Spinal cord (tissue), 10 donors: ENCODE measurements at places on chromosomes 3 and 15. TPM values are rescaled to one million over a fixed set of nuclear protein-coding genes. Genes with fewer than 3 reads are reported as not detected.
A peak's percentile ranks its signal among the peaks of the same experiment; 100 is the strongest.

- no peak for DNase-seq
- H3K4me3 ChIP-seq, result no peak overlapping the region
- peaks cover 58% of the 10 kb centered on the region for H3K36me3 ChIP-seq
- no peak overlapping the region for H3K27ac ChIP-seq
- H3K4me1 ChIP-seq, result peaks cover 17% of the 10 kb centered on the region
Measured at GRCh38 chr3:14472471-14473351, 67.4 kb downstream of the GRIP2 start.

DNA sequence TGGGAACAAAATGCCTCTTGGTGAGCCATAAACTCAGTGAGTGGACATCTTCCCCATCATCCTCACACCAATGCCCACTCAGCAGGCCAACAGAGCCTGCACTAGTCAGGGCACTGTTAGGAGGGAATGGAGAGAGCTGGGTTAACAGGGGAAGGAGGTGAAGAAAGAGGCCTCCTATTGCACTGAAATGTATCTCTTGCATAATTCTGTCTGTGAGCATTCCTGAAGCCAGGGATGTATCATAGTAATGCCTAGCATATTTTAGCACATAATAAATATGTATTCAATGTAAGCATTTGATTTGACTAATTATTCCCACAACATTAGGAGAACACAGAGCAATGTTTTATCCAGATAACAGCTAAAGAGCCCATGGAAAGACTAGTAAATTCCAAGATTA is 81.2 kb downstream of the ANO10 start:
- no peak overlapping the region for H3K4me3 ChIP-seq
- DNase-seq, result no peak
- no peaks in the 10 kb centered on the region for H3K27me3 ChIP-seq
- H3K27ac ChIP-seq, result no peak overlapping the region
- H3K36me3 ChIP-seq, result no peaks in the 10 kb centered on the region

DNA sequence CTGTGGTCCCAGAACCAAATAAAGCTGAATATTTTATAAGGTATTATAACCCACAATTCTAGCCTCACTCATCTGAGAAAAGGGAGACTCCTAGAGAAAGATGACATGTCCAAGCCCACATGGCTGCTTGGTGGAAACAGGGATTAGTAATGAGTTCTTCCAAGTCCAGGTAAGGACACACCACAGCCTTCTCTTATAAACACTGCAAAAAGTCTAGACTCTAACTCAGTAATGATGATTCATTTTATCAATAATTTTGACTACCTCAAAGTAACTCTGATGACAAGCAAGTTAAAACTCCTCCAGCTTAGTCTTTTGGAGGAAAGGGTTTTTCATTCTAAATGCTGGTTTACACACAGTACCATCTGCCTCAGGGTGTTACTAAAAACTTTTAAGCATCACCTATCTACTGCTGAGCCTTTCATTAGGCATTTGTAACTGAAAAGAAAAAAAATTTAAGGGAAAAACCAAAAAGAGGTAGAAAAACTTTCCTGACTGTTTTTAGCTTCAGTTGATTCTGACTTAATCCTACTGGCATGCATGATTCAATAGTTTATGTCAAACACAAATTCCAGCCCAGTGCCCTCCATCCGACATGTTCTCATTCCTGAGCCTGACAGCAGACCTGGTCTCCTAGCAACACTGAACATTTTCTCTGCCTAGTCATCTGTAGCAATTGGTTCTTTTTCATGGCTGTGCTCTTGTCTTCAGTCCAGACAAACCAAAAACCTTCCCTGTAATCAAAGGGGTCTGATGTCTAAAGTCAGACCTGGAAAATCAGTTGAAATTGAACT is 43.9 kb downstream of the P3H2 start:
- no peaks in the 10 kb centered on the region for H3K27me3 ChIP-seq
- H3K4me1 ChIP-seq, result no peaks in the 10 kb centered on the region
- H3K4me3 ChIP-seq, result no peak overlapping the region
- DNase-seq, result peak; percentile 84
- peak overlapping the region; percentile 68 for H3K27ac ChIP-seq

DNA sequence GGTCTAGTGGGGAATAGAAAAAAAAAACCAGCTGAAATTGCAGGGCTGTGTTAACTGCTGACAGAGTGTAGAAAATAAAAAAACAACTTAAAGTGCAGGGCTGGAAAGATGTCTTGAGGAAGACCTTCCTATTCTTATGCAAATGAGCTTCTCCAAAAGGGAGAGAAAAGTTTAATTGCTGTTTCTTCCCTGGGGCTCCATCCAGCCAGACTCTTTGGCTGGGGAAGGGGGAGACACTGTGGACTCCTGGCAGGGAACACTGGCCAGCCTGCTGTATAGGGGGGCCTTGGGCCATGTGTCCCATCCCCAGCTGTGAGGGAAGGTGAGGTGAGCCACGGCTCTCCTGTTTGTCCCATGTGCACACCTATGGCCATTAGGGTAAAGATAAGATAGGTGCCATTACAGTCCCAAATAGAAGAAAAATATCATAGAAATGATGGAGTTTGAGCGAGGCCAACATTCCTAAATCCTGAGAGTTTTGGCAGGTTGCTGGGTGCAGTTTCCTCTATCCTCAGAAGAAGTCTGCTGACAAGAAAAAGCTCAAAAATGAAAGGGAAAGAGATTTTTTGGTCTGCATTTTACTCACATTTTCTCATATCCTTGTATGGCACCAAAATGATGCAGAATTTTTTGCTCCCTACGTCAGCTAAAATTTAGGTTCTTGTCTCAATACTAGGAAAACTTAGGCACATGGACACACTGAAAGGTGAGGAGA is 901.7 kb downstream of the PLOD2 start:
- no peak for DNase-seq
- H3K4me1 ChIP-seq, result no peaks in the 10 kb centered on the region
- no peaks in the 10 kb centered on the region for H3K36me3 ChIP-seq
- H3K4me3 ChIP-seq, result no peak overlapping the region
- H3K27me3 ChIP-seq, result no peaks in the 10 kb centered on the region

DNA sequence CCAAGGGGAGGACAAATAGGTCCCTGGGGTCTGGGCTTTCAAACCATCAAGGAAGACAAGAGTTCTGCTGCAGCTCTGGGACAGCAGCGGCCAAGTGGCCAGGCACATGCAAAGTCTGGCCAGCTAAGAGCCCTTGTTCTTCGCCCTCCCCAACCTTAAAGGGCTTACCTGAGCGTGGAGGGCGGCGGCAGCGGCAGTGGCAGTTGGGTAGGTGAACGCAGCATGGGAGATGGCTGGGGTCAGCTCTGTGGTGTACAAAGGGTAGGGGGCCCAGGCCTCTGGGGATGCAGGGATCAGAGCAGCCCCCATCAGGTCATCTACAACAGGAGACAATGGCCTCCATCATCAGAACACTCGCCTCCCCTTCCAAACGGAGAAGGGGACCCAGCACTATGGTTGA is 27.1 kb downstream of the RBPMS2 start:
- H3K27me3 ChIP-seq, result no peaks in the 10 kb centered on the region
- no peak for DNase-seq
- H3K4me3 ChIP-seq, result no peak overlapping the region
- peaks cover 12% of the 10 kb centered on the region for H3K36me3 ChIP-seq
- peaks cover 14% of the 10 kb centered on the region for H3K4me1 ChIP-seq
- H3K27ac ChIP-seq, result no peak overlapping the region

GRCh38 chr3:129603991-129604749 is 2.3 kb downstream of the PLXND1 start:
- peaks cover 78% of the 10 kb centered on the region for H3K4me1 ChIP-seq
- no peaks in the 10 kb centered on the region for H3K36me3 ChIP-seq
- peak overlapping the region; percentile 21 for H3K27ac ChIP-seq
- no peak for DNase-seq
- peak overlapping the region; percentile 37 for H3K4me3 ChIP-seq

EDEM1 gene
- 12.4 TPM for polyA plus RNA-seq

GRCh38 chr15:95208988-95209387 is 977.6 kb downstream of the MCTP2 start:
- no peak overlapping the region for H3K4me3 ChIP-seq
- no peaks in the 10 kb centered on the region for H3K27me3 ChIP-seq
- no peaks in the 10 kb centered on the region for H3K4me1 ChIP-seq

ARGFX gene
- not detected for polyA plus RNA-seq

GRCh38 chr3:105493305-105493892 is 126.7 kb downstream of the ALCAM start:
- no peaks in the 10 kb centered on the region for H3K27me3 ChIP-seq
- H3K36me3 ChIP-seq, result no peaks in the 10 kb centered on the region
- no peak overlapping the region for H3K4me3 ChIP-seq
- no peak overlapping the region for H3K27ac ChIP-seq
- DNase-seq, result no peak

DNA sequence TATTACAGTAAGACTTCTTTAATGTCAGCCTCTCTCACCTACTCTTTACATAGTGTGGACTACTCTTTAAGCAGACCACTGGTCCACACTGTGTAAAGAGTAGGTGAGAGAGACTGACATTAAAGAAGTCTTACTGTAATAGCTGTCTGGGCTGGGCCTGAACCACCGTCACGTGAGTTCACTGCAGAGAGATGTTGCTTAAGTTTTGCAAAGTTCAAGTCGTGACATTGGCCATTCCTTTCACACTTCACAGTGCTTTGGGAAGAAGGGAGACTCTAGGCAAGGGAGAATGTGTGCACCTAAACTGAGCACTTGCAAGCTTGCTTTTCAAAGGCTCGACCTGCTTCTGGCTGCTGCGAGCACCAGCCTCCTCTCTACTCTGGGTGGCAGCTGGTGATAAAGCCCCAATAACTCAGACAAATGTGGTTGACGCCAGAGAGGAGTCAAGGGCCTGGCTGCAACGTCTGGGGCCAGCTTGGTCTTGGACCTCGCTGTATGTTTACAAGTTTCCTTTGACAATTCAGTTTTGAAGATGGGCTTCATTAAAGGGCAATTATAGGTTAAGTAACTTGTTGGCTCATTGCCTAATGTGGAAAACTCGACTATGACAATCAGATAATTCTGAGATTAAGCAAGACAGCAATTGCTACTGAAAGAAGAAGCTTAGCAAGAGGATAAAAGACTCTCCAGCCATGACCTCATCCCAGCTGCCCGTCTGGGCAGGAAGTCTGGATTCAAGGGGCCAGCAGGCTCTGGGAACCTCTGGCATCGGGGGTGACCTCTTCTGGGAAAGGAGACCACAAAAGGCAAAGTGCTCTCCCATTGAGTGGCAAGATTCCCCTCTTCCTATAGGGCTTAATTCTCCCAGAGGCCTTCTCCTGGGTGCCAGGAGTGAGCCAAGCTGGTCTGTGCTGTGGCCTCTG is 242.1 kb upstream of the TLE3 start:
- no peak overlapping the region for H3K4me3 ChIP-seq
- no peaks in the 10 kb centered on the region for H3K36me3 ChIP-seq
- peaks cover 3% of the 10 kb centered on the region for H3K27me3 ChIP-seq
- no peak overlapping the region for H3K27ac ChIP-seq

BFSP2 gene
- polyA plus RNA-seq, result not detected

DNA sequence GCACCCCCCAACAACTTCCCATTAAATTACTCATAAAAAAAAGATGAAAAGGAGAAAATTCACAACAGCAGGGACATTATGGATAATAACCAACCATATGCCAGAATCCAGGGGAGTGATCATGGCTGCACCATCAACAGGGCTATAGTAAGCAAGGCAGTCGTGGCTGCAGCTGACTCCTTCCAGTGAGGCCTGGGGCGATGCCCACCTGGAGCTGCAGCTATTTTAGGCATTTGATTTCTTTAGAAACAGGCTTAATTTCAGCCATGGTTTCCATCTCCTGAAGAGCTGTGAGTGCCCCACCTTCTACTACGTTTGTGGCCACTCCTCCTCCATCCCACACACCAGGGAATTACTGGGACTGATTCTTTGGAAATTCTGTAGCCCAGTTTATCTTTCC is 84.0 kb downstream of the MINAR1 start:
- DNase-seq, result no peak
- no peaks in the 10 kb centered on the region for H3K36me3 ChIP-seq
- no peak overlapping the region for H3K4me3 ChIP-seq
- no peaks in the 10 kb centered on the region for H3K27me3 ChIP-seq

- DNase-seq, result no peak
- H3K4me3 ChIP-seq, result no peak overlapping the region
- H3K36me3 ChIP-seq, result no peaks in the 10 kb centered on the region
- peaks cover 3% of the 10 kb centered on the region for H3K4me1 ChIP-seq
- no peaks in the 10 kb centered on the region for H3K27me3 ChIP-seq
Measured at GRCh38 chr3:194577986-194578905, 55.0 kb downstream of the TMEM44 start.

DNA sequence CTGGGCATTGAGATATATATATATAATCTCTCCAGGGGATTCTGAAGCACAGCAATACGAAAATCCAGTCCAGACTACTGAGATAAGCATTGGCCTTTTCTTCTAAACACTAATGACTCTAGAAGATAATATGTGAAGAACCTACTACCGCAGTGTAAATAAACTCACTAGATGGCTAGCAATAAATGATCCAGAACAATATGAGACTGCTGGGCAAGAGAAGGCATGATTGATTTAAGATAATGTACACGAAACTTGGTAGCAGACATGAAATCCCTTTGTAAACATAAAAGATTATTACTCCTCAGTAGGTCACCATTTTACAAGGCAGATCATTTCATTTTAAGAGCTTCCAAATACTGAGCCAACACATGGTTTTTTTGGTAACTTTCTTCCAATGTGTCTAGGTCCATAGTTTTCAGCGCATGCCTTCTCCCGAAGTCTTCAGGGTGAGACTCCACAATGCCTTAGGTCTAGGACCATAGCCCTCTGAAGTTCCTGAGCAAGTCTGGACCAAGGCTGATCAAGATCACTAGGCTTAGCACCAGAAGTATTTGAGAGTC is 193.2 kb downstream of the LRRN1 start:
- H3K36me3 ChIP-seq, result no peaks in the 10 kb centered on the region
- no peak for DNase-seq
- no peaks in the 10 kb centered on the region for H3K27me3 ChIP-seq
- H3K4me3 ChIP-seq, result no peak overlapping the region
- H3K4me1 ChIP-seq, result no peaks in the 10 kb centered on the region

GRCh38 chr3:72318504-72319193 is 529.6 kb downstream of the SHQ1 start:
- H3K36me3 ChIP-seq, result no peaks in the 10 kb centered on the region
- H3K4me1 ChIP-seq, result peaks cover 5% of the 10 kb centered on the region
- no peak for DNase-seq
- no peak overlapping the region for H3K27ac ChIP-seq

DNA sequence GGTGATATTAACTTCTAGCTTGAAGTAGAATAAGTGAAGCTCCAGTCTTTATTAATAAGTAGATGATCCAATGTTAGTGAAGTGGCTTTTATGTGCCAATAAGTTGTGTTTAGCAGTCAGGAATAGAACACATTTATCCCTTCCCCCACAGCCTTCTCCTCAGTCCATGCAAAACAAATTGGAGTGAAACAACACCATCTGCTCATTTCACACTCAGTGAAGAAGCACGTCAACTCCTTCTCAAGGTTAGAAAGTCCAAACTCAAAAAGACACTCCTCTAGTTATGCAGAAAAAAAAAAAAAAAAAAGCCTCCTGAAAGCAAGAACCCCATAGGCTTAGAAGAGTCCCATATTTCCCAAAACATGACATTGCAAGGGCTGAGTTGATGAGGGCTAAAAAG is 18.0 kb upstream of the NEO1 start:
- H3K4me1 ChIP-seq, result no peaks in the 10 kb centered on the region
- no peaks in the 10 kb centered on the region for H3K36me3 ChIP-seq
- no peak for DNase-seq
- H3K27me3 ChIP-seq, result no peaks in the 10 kb centered on the region
- H3K27ac ChIP-seq, result no peak overlapping the region

GRCh38 chr15:79981831-79982455 is 10.9 kb upstream of the BCL2A1 start:
- no peaks in the 10 kb centered on the region for H3K36me3 ChIP-seq
- peaks cover 10% of the 10 kb centered on the region for H3K4me1 ChIP-seq
- DNase-seq, result no peak
- no peaks in the 10 kb centered on the region for H3K27me3 ChIP-seq
- H3K27ac ChIP-seq, result no peak overlapping the region

LXN gene
- polyA plus RNA-seq, result 15.6 TPM

MORC1 gene
- polyA plus RNA-seq, result 0.14 TPM

C3orf49 gene
- 1.3 TPM for polyA plus RNA-seq

SHF gene
- polyA plus RNA-seq, result 60.1 TPM

- H3K36me3 ChIP-seq, result no peaks in the 10 kb centered on the region
- no peak overlapping the region for H3K4me3 ChIP-seq
- H3K4me1 ChIP-seq, result no peaks in the 10 kb centered on the region
Measured at GRCh38 chr3:65732051-65732935, 306.4 kb downstream of the MAGI1 start.
